ENCODE measurements at places on chromosomes 2 and 18.

GRCh38 chr2:152049541-152049940 lies 49.3 kb downstream of the CACNB4 start:
- no peak for DNase-seq

DNA sequence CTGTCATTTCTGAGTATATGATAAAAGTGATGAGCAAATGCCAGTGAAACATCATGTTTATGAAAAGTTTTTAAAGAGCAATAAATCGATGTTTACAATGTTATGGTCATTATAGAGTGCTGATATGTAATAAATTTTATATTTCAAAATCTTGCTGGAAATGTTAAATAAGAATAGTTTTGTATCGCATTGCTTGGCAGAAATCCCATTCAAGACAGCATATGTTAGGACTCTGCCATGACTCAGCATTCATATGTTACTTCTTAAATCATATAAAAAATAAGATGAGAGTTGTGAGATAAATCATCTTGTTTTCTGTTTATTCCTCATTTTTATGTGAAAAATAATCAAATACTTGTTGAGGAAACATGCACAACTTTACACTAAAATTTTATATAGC lies 949.9 kb upstream of the NRXN1 start:
- DNase-seq: no peak

- no peak for DNase-seq
These were observed 112.6 kb downstream of the ARHGAP28 start for GRCh38 chr18:6842081-6842480.

- DNase-seq: no peak
These were observed 536.9 kb downstream of the TMX3 start for GRCh38 chr18:68177807-68178702.

DNA sequence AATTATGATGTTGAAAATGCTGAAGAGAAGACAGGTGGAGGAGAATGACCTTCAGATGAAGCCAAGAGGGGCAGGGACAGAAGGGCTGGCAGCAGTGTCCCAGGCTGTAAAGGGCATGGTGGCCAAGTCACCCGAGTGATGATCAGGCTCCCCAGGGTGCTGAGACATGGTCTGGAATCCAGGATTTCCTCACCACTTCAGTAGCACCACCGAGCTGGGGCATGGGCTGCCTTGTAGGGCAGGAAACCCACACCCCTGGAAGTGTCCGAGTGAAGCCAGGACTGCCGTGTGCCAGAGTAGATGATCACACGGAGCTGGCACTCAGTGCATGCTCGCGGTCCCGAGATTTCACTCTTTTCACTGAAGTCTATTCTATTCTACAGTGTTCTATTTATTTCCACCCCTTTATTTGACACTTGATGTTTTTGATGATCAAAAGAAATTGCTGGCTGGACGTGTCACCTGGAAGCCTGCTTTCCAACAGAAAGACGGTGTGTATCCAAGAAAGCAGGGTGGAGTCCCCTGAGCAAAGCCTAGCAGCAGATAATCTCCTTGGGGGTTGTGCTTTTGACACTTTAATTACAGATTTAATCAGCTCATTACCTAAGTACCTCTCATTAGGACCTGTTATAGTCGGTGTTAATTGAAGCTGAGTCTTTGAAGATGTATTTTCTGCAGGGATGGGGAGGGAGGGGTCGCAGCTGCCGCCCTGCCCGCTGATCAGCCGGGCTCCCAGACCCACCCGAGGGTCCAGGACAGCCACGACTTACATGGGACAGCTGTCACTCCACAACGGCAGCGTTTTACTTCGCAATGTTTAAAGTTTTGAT lies 92.3 kb downstream of the SEPTIN10 start:
- no peak for DNase-seq

DNA sequence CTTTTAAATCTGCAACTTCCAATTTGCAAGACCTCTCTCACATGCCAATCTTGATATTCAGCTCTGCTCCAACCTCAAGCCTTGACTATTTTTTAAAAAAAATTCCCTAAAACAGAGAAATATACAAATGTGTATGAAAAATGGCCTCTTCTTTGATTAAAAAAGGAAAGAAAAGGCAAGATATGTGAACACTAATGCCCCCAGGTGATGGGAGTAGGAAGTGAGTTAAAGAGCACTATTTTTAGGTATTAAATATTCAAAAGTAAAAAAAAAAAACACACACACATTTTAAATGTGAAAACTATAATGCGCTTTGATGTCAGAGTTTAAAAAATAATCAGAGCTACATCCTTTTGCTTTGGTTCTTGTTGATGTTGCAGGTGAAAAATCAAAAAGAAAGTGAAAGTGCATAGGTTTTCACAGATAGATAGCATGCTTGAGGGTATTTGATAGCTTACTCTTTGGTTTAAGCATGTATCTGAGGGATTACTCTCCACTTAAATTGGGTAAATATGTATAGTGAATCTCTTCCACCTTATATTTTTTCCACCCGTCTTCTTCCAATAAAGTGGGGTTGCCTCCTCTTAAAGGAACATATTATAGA lies 406.0 kb upstream of the POU3F3 start:
- no peak for DNase-seq

- no peak for DNase-seq
These were observed 453.1 kb downstream of the CMPK2 start for GRCh38 chr2:6412533-6413091.

- DNase-seq: no peak
These were observed 258.6 kb downstream of the CAMKMT start for GRCh38 chr2:44620189-44620990.

- no peak for DNase-seq
These were observed 1749.0 kb upstream of the CELF4 start for GRCh38 chr18:39314595-39314994.

GRCh38 chr2:29382486-29382885 lies 267.3 kb downstream of the CLIP4 start:
- no peak for DNase-seq

- DNase-seq: peak; percentile 79
These were observed at the start of gene ABHD1 for GRCh38 chr2:27123302-27124150. Gene ABHD1, plus strand, starts transcription at chr2:27123815. Its CDS starts 134 bp downstream, at chr2:27123949.

DNA sequence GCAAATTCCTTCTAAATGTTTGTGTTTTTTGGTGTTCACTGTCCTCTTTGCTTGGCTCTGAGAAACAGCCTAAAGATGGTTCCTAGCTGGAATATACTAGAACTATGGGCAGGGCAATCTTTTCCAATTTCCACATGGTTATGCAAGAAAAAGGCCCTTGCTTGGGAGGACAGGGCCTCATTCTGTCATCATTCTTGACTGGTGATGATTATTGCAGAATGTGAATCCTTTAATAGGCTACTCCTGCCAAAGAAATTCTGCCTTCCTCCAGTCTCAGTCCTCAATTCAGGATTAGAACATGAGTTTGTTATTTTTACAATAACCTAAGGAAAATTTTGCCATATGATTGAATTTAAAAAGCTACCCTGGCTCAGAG lies 218.7 kb downstream of the HNMT start:
- DNase-seq: no peak

- DNase-seq: peak; percentile 77
These were observed at the start of gene TET3 for GRCh38 chr2:73984203-73984921. Gene TET3, plus strand, starts transcription at chr2:73984910. Its CDS starts 1,494 bp downstream, at chr2:73986404.

- no peak for DNase-seq
These were observed 269.2 kb downstream of the NYAP2 start for GRCh38 chr2:225668606-225669266.

DNA sequence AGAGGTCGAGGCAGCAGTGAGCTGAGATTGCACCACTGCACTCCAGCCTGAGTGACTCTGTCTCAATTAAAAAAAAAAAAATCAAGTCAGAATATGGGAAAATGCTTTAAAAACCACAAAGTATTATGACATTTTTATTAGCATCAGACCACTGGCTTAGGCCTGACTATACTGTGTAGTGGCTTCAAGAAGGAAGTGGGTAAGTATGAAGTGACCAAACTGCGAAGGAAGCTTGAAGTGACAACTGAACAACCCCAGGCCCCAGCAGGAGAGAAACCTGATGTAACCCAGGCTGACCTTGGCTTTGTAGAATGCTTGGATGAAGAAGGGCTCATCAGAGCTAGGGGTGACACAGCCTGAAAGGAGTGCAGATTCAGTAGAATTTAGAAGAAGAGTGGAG lies 21.4 kb upstream of the HAAO start:
- no peak for DNase-seq

- no peak for DNase-seq
These were observed 7.9 kb downstream of the NEDD4L start for GRCh38 chr18:58051765-58052460.

- no peak for DNase-seq
These were observed 230.4 kb upstream of the SPRED2 start for GRCh38 chr2:65662654-65663432.

DNA sequence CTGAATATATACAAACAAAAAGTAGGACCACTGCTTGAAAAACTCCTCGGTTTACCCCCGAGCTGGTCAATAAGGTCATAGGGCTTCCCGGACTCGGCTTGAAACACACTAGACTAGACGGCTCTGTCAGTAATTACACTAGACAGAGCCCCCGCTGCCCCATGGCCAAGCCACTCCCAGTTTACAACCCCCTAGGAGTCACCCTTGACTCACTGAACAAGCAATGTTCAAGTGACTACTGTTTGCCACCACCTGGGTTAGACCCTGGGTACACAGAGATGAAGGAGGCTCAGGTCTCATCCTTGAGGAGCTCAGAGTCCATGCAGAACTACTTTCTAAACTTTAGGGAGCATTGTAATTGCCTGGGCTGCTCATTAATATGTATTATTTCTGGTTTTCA lies 13.7 kb upstream of the PRELID3A start:
- no peak for DNase-seq

- no peak for DNase-seq
These were observed 15.9 kb upstream of the CHAC2 start for GRCh38 chr2:53751728-53752127.

DNA sequence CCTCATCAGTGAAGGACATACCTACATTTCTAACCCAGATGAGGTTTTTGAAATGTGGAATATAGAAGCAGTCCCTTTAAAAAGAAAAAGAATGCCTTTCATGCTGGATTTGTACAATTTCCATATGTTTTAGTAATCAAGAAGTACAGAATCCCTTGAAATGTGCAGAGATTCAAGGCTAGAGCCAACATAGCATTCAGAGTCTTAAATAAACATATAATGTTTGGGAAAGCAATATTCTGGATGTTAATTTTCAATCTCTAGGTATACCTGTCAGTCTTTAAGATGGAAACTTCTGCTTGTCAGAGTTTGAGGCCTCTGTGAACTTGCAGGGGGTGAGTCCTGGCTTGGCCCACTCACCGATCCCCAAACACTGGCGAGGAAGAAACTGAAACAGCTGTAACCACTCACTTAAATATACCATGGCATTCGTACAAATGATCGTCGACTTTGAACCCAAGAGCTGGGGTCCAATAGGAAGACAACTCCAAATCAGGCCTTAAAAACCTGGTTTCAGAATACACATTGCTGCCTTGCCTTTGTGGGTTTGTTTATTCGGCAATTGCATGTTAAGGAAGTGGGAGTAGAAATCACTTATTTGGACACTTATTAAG lies 132.8 kb upstream of the NCK2 start:
- no peak for DNase-seq

GRCh38 chr2:168622559-168622958 lies 166.5 kb downstream of the CERS6 start:
- DNase-seq: no peak

All from activated T-cell treated with anti-CD3 and anti-CD28 coated beads, Interleukin-2, amount 50 U/mL, for 48 hours (primary cell).